ENCODE measurements at places on chromosomes 12 and 14.
A peak's percentile ranks its signal among the peaks of the same experiment; 100 is the strongest.

GRCh38 chr14:59177262-59177661 is 11.2 kb upstream of the DAAM1 start:
- no peak for DNase-seq

GRCh38 chr12:38776647-38777046 is 128.7 kb downstream of the CPNE8 start:
- no peak for DNase-seq

DNA sequence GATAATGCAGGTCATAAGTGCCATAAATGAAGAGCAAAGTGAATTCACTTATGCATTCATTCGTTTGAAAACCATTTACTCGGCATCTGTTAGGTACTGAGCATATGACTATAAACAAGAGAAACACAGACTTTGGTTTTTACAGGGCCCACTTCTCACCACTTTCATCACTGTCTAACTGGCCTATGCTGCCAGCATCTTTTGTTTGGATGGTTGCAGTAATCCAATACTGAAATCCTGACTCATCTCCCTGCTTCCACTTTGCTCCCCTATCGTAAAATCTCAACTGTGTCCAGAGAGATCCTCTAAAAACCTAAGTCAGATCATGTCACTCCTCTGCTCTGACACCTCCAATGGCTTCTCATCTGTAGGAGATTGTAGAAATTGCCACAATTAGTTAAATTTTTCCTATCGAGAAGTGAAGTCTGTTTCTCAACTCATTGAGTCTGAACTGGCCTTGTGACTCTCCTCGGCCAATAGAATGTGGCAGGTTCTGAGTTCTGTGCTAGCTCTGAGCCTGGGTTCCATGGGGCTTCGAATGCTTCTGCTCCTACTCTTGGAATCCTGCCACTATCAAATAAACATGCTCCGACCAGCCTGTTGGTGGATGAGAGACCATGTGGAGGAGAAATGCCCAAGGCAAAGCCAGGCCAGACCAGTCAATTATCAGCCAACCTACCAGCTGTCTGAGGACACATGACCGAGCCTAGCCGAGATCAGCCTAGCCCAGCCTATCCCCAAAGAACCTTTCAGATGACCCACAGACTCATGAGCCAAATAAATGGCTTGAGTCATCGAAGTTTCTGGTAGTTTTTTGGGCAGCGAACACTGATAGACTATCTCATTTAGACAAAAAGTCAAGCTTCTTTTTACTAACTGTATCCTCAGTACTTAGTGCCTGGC is 2.2 kb upstream of the BATF start:
- no peak for DNase-seq

DNA sequence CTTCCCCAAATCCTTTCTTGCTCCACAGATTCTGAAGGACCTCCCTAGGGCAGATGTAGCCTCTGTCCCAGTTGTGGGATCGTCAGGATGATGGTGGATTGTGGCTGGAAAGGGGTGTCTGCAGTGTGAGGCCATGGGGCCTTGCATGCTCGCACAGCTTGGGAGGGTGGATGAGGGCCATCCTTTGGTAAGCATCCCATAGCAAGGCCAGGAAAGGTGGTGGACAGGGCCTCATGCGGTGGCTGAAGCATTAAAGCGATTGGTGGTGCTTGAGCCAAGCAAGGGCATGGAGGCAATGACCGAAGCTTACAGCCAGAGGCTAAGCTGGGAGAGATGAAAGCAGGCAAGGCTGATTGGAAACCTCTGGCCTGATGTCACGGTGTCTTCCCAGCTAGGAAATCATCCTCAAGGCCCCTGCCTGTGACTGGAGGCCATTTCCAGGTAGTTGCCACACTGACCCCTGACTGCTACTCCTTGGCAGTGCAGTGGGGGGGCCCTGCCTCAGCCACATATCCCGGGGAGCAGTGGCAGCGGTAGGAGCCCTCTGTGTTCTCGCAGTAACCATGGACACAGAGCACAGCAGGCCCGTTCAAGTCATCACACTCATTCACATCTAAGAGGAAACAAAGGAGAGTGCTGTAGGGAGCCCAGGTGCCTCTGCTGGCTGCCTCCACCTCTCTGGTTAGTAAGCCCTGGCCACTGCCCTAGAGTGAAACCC is 7.0 kb downstream of the ISCA2 start:
- no peak for DNase-seq

GRCh38 chr12:66199831-66200509 is 11.0 kb downstream of the IRAK3 start:
- DNase-seq: no peak

DNA sequence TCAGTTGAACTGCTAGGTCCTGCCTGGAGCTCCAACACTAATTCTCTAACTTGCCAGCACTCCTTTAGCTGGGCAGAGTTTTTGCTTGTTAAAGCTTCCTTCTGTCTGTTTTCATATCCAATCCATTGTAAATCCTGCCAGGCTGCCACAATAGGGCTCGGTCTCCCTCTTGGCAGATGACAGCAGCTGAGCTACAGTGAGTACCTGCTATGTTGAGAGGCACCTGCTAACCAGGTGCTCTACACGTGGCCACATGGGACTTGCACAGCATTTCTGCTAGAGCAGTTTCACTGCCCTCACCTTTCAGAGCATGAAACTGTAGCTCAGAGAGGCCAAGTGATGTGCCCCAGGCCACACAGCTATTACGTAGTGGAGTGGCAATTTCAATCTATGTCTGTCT is 106.6 kb upstream of the NOS1 start:
- no peak for DNase-seq

DNA sequence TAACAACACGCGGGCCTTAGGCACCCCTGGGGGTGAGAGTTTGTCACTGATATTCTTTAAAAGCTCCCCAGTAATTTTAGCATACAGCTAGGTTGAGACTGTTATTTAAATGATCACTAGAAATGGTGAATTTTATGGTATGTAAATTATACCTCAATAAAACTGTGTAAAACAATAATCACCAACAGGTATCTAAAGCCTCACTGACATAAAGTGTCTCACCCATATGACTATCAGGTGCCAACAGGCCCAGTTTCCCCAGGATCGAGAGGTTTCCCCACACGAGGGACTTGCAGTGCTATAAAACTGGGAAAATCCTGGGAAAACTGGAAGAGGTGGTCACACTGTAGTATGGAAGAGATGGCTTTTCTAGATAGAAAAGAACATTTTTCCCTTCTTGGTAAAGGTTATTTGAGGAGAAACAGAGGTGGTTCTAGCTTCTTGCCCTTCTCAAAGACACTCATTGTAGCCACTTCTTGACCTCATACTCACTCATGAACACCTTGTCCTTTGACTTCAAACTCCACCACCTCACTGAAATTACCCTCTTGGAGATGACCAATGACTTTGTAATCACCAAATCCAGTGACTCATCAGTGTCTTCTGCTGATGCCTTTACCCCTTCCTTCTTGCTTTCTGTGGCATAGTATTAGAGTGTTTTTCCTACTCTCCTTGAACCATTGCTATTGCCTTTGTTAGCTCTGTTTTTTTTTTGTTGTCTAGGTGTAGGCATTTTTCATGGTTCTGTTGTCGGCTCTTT is 24.8 kb upstream of the NUBPL start:
- DNase-seq: no peak

GRCh38 chr12:3285570-3285969 is 205.4 kb upstream of the PRMT8 start:
- no peak for DNase-seq

DNA sequence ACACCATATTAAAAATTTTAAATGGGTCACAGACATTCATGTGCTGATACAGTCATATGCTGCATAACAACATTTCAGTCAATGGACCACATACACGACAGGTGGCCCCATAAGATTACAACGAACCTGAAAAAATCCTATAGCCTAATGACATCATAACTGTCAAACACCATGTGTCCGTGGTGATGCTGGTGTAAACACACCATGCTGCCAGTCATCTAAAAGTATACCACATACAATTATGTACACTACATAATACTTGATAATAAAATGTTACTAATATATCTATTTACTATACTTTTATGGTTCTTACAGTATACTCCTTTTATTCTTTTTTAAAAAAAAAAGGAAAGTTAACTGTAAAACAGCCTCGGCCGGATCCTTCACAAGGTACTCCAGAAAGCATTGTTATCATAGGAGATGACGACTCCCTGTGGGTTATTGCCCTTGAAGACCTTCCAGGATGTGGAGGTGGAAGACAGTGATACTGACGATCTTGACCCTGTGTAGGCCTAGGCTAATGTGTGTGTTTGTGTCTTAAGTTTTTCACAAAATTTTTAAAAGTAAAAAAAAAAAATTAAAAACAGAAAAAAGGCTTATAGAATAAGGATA is 5.0 kb upstream of the TDG start:
- no peak for DNase-seq

GRCh38 chr14:74147571-74147970 is 62.8 kb downstream of the LIN52 start:
- no peak for DNase-seq

- DNase-seq: no peak
Observed at GRCh38 chr12:56034586-56035332, 7.0 kb upstream of the RPS26 start.

- no peak for DNase-seq
Observed at GRCh38 chr14:99740411-99740810, 52.8 kb upstream of the EML1 start.

DNA sequence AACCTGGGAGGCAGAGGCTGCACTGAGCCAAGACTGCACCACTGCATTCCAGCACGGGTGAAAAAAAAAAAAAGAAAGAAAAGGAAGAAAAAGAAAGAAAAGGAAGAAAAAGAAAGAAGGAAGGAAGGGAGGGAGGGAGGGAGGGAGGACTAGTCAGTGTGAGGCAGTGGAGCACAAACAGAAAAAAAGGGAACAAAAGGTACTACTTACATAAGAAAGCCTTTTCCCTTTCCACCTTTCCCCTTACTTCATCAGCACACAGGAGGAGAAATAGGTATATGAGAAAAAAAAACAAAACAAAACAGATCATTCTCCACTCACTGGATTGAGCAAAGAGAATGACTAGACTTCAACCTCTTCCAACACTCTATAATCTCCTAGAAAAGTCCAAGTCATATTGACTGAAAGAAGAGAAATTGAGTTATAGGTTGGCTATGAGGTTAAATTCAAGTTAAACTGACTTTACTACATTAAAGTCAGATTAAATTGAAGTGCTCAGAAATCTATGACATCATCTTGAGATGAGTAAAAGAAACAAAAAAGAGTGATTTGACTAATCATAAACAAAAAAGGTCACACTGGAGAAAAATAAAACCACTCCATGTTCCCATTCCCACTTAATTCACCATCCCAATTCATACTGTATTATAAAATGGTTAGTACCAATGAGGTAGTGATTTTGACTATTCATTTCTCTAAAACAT is 43.6 kb downstream of the NOVA1 start:
- no peak for DNase-seq

- no peak for DNase-seq
Observed at GRCh38 chr12:58710901-58711300, 209.4 kb downstream of the LRIG3 start.

DNA sequence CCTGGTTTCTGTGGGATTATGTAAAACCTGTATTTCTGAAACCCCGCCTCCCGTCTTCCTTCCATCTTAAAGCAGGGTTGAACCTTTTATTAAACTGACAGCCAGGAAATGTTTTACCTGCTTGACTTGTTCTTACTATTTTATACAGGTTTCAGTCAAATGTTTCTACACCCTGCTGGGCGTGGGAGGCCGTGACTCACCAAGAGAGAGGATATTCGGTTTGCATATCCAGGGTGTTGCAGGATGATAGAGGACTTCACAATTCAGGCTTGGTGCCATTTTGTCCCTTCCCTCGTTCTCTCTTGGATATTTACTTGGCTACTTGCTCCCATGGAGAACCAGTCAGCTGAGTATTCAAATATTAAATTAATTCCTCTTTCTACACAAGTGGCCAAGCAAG is 69.7 kb downstream of the ARF6 start:
- no peak for DNase-seq

GRCh38 chr14:103630364-103631108 is 1.5 kb downstream of the KLC1 start:
- no peak for DNase-seq

GRCh38 chr14:92417759-92418158 is 94.8 kb downstream of the SLC24A4 start:
- no peak for DNase-seq

DNA sequence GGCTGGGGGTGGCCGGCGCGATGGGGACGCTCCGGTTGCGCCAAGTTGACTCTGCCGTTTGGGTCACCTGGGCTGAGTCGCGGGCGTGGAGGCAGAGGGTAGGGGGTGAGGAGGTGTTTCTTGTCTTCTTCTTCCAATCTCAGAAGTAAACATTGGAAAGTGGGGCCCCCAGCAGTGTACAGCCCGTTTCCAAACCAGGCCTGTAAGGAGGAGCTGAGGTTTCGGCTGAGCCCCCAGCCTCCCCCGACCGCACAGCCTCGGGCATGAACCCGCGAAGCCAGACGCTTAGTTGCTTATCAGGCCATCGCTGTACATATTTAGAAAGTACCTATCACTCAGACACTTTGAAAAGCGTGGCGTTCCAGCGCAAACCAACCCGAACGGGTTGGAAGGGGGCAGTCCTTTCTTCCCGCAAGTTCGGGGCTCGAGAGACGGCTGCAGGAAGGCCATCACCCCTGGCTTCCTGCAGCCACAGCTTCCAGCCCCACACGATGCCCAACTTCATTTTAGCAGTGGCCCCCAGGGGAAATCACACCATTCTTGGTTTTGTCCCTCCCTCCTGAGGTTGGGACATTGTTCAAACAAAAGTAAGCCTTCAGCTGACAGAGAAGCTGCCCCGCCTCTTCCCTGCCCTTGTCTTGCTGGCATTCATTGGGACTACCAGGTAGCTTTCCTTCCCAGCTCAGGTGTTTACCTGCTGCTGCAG is 164.1 kb downstream of the ZFP36L1 start:
- DNase-seq: peak; percentile 18

GRCh38 chr12:40254455-40255085 is 29.8 kb downstream of the LRRK2 start:
- DNase-seq: no peak

GRCh38 chr12:76014007-76014406 is 17.6 kb downstream of the PHLDA1 start:
- DNase-seq: no peak

DNA sequence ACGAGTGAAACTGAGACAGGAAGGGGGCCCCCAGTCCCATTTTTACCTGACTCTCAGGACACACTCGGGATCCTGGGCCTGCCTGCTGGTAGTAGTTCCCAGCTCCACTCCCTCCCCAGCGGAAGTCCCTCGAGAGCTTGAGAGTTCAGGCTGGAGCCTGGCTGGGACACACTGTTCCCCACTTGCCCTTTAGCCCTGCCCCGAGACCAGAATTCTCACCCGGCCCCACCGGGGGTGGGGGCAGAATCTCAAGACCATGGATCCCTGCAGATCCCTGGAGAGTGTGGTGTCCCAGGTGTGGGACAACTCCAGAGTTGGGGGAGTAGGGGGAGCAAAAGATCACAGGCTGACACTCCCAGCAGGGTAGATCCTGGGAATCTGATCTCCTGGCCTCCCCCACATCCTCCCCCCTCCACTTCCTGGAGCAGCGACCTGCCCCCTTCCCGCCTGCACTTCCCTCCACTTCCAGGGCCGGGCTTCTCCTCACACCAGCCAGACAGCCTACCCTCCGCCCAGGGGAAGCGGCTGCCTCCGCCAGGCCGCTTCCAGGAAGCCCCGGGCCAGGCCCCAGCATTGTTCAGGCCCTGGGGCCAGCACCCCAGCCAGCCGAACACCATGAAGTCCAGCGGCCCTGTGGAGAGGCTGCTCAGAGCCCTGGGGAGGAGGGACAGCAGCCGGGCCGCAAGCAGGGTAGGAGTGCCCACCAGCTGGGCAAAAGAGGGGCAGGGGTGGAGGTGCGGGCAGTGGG is at the start of gene TNS2:
Gene TNS2, plus strand, starts transcription at position 495 of the 748 bp plus-strand sequence. Its CDS starts 121 bp downstream, at position 616.
- DNase-seq: no peak

Data from activated CD4-positive, alpha-beta T cell treated with anti-CD3 and anti-CD28 coated beads, Interleukin-2, amount 10 ng/mL, durations not matched to agents 7 days and 5 days (primary cell).